Sigmoid colon (tissue), 7 donors: ENCODE measurements at places on chromosomes 2 and 18. TPM values are rescaled to one million over a fixed set of nuclear protein-coding genes. Genes with fewer than 3 reads are reported as not detected.

The APCDD1 gene
- 20.1 TPM for total RNA-seq

The KHK gene
- total RNA-seq = 5.3 TPM

DNA sequence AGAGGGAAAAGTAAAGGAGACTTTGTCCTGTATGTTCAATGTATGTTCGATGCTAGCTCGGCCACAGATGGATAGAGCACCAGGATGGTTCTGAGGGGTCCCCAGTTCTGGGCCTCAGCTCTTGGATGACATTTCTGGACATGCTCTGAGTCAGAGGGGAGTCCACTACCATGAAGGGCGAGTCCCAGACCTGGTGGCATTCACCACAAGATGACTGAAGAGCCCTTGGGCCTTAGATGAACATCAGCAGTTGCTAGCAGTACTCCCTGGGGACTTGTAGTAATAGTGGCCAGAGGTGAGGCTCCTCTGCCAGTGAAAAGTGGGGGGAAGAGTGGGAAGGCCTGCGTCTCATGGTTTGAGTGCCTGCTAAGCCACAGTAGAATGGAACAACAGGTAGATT is 109.5 kb downstream of the GRB14 start:
- H3K4me1 ChIP-seq = no peaks in the 10 kb centered on the region
- DNase-seq = no peak
- no peak overlapping the region for H3K4me3 ChIP-seq
- no peak overlapping the region for H3K27ac ChIP-seq
- no peaks in the 10 kb centered on the region for H3K27me3 ChIP-seq
- no peaks in the 10 kb centered on the region for H3K36me3 ChIP-seq

GRCh38 chr18:58493516-58494253 is 135.2 kb downstream of the ALPK2 start:
- H3K36me3 ChIP-seq = no peaks in the 10 kb centered on the region
- H3K4me1 ChIP-seq = peaks cover 22% of the 10 kb centered on the region
- no peaks in the 10 kb centered on the region for H3K27me3 ChIP-seq
- H3K27ac ChIP-seq = peak overlapping the region; percentile 74

DNA sequence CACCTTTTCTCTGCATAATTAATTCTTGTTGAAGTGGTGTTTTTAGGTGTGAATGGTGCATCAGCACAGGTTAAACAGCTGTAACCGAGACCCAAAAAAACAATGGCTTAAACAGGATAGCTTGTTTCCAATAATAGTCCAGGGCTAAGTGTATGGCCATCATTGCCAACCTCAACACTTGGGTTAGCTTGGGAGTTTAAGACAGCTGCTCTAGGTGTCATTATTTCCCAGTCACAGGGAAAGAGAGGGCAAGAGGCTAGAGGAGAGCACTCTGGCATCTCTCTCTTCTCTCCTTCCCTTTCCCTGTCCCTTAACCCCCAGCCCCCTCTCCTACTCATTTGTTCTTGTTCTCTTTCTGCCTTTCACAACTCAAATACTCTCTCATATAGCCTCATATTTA is 21.1 kb downstream of the BIRC6 start:
- no peak overlapping the region for H3K27ac ChIP-seq
- no peak for DNase-seq
- no peak overlapping the region for H3K4me3 ChIP-seq
- no peaks in the 10 kb centered on the region for H3K27me3 ChIP-seq
- H3K36me3 ChIP-seq = peaks cover 23% of the 10 kb centered on the region

DNA sequence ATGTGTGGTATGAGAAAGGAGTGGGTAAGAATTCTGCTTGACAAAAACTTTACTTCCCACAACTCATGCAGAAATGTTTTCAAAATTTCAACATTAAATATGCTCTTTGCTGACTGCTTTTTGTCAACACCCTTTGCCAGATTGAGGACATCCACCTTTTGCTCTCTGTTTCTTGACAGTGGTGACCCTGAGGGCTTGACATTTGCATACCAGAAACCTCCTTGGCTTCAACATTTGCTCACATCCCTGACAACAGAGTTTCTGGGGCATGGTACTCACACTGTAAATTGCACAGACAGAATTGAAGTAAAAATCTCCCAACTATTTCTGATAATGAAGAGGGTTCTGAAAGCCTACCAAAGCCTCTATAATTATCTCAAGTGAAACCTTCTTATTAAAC is 95.7 kb downstream of the RND3 start:
- no peak for DNase-seq
- peaks cover 8% of the 10 kb centered on the region for H3K4me1 ChIP-seq
- no peaks in the 10 kb centered on the region for H3K27me3 ChIP-seq
- H3K4me3 ChIP-seq = no peak overlapping the region

DNA sequence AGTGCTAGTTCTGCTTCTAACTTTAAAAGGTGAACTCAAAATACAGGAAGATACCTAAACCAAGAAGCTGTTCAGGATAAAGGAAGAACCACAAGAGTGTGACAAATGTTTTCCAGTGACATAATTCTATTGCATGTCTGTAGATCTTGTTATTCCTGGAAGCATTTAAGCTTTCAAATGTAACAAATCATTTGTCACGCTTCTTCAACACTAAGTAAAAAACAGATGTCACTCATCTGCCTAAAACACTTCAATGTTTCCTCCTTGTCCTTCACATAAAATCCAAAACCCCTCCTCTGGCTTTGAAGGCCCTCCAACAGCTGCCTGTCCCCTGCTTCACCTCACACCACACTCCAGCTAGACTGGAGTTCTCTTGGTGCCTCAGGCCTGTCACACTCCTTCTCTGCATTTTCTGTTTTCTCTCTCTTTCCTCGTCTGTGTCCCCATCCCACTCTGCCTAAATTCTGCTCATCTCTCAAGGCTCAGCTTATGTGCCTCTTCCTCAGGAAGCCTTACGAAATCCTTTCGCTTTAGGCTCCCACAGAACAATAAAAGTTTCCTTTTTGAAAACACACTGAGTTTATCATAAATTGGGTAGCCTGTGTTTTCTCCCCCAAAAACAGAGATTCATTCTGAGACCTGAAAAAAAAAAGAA is 6.4 kb upstream of the CLEC4F start:
- no peaks in the 10 kb centered on the region for H3K36me3 ChIP-seq
- no peak for DNase-seq
- H3K4me3 ChIP-seq = no peak overlapping the region
- H3K27ac ChIP-seq = no peak overlapping the region

DNA sequence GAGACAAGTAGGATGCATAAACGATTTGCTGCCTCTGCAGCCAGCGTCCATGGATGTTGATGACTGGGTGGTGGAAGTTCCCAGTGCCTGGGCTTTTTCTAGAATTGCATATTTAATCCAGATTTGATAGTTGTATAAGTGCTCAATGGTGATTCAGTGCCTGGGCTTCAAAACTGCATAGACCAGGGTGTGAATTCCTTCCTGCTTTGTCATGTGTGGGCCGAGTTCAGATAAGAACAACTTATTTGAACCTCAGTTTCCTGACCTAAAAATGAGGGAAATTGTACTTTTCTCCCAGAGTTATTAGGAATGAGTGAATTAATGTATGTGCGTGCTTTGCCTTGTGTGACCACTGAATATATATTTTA is 154.6 kb downstream of the WDSUB1 start:
- DNase-seq = no peak
- H3K36me3 ChIP-seq = no peaks in the 10 kb centered on the region
- no peak overlapping the region for H3K4me3 ChIP-seq
- peaks cover 70% of the 10 kb centered on the region for H3K4me1 ChIP-seq
- no peaks in the 10 kb centered on the region for H3K27me3 ChIP-seq
- H3K27ac ChIP-seq = no peak overlapping the region

- no peak for DNase-seq
- no peak overlapping the region for H3K27ac ChIP-seq
- no peaks in the 10 kb centered on the region for H3K36me3 ChIP-seq
- H3K27me3 ChIP-seq = no peaks in the 10 kb centered on the region
- no peak overlapping the region for H3K4me3 ChIP-seq
Observed at GRCh38 chr2:208552943-208553342, 146.4 kb downstream of the PTH2R start.

DNA sequence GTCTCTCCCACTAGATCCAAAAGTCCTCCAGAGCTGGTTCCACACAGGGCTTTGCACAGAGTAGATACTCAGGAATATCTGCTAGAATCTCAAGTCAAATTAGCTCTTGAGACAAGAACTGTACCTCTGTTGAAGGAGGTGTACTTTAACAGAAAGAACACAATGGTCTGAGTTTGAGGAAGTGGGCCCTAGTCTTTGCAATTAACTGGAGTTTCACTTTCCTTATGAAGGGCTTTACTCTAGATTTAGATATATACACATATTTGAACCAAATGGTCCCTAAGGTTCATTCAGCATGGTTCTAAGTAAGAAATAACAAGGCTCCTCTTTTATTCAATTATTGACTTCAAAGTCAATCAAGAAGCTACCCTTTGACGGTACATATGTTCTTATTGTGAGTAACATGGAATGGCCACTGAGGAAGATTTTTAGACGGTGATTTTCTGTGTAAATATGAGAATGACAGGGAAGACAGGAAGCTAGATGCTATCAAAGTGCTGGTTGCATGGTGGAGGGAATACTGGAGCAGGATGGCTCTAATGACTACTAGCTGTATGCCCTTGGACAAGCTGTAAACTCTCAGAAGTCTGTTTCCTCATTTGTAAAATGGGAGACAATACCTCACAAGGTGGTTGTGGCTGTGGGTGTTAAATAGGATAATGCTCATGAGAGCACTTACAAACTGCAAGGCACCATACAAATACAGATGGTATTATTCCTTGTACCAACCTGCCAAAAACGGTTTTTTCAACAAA is 73.5 kb upstream of the SERTAD2 start:
- no peaks in the 10 kb centered on the region for H3K36me3 ChIP-seq
- no peak overlapping the region for H3K4me3 ChIP-seq
- no peaks in the 10 kb centered on the region for H3K27me3 ChIP-seq
- no peak overlapping the region for H3K27ac ChIP-seq
- peaks cover 32% of the 10 kb centered on the region for H3K4me1 ChIP-seq
- DNase-seq = no peak

GRCh38 chr2:23346781-23347180 is 38.2 kb upstream of the KLHL29 start:
- no peaks in the 10 kb centered on the region for H3K27me3 ChIP-seq
- peaks cover 15% of the 10 kb centered on the region for H3K4me1 ChIP-seq
- no peak overlapping the region for H3K27ac ChIP-seq
- H3K36me3 ChIP-seq = no peaks in the 10 kb centered on the region

DNA sequence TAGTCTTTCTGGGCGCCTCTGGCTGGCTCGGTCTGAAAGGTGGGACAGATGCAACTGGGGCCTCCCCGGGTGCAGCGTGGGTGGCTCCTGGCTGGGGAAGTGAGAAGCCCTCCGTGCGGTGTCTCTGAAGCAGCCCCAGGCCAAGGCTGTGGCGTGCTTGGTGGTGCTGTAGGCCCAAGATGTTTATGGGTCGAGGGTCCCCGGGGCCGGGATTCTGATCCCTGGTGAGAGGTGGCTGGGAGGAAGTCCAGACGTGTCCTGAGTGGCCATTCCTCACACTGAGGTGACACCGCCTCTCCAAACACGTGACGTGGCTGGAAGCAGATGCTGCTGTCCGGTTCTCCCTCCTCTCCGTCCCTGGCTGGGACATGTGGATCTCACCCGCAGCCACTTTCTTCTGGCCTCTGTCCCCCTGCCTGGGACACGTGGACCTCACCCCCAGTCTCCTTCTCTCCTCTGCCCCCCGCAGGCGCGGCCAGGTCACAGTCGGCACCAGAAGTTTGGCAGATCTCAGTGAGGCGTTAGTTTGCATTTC is 12.6 kb downstream of the RTP5 start:
- peak overlapping the region; percentile 33 for H3K27ac ChIP-seq
- H3K4me1 ChIP-seq = peaks cover 20% of the 10 kb centered on the region
- H3K36me3 ChIP-seq = no peaks in the 10 kb centered on the region
- H3K4me3 ChIP-seq = peak overlapping the region; percentile 56
- peak; percentile 91 for DNase-seq

DNA sequence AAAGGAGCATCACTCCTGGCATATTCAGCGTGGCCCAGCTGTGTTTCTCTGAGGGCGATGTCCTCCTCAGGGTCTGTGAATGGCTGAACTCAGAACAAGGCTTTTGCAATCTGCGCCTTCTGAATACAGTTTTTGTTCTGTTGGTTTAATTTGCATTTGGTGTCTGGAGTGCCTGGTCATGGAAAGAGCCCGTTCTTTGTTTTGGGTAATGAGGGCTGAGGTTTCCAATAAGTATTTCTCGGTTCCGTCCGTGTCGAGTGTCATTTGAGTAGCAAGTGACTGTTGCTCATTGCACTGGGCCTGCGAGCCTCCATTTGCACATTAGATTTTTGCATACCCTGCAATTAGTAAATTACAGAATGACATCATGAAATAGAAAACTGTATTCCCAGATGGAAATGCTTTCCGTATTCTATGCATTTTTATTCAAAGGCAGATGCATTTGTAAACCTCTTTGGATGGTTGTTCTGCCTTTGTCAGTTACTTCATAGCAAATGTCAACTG is 57.3 kb downstream of the NEDD4L start:
- no peaks in the 10 kb centered on the region for H3K27me3 ChIP-seq
- no peak overlapping the region for H3K4me3 ChIP-seq
- no peaks in the 10 kb centered on the region for H3K36me3 ChIP-seq
- H3K27ac ChIP-seq = no peak overlapping the region
